ENCODE measurements at places on chromosomes 7 and 10. TPM values are rescaled to one million over a fixed set of nuclear protein-coding genes. Genes with fewer than 3 reads are reported as not detected.

Gene MOSPD3
- total RNA-seq = 28.8 TPM

Gene ABCA13
- 0.05 TPM for total RNA-seq

DNA sequence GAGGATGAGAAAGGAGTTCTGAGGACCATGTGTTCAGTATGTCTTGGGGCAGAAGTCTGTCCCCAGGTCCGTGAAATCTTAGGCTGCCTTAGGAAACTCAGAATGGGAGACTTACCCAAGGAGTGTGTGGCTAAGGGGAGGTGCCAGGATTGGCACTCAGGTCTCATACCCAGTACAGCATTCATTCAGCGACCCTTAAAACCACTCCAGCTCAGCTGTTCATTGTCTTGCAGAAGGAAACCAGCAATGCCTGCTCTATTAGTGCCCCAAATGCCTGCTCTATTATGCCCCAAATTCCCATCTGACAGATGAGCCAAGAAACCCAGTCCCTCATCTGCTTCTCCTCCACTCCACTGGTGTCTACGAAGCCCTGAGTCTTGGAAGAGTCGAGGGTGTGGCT lies 147.8 kb downstream of the NEURL1 start:
- H3K27ac ChIP-seq = no peak overlapping the region
- no peaks in the 10 kb centered on the region for H3K27me3 ChIP-seq
- H3K36me3 ChIP-seq = no peaks in the 10 kb centered on the region

GRCh38 chr7:28075674-28076358 lies 104.8 kb downstream of the JAZF1 start:
- no peak for DNase-seq
- no peaks in the 10 kb centered on the region for H3K27me3 ChIP-seq
- no peak overlapping the region for H3K4me3 ChIP-seq
- H3K36me3 ChIP-seq = no peaks in the 10 kb centered on the region
- no peak overlapping the region for H3K27ac ChIP-seq

GRCh38 chr10:4586776-4587175 lies 239.2 kb upstream of the AKR1E2 start:
- H3K27me3 ChIP-seq = peaks cover 6% of the 10 kb centered on the region
- no peak overlapping the region for H3K4me3 ChIP-seq

GRCh38 chr10:44293306-44293778 lies 91.6 kb downstream of the CXCL12 start:
- H3K4me1 ChIP-seq = no peaks in the 10 kb centered on the region
- DNase-seq = no peak
- H3K27me3 ChIP-seq = peaks cover 28% of the 10 kb centered on the region
- no peak overlapping the region for H3K27ac ChIP-seq
- H3K36me3 ChIP-seq = no peaks in the 10 kb centered on the region

GRCh38 chr10:110523736-110524135 lies 26.0 kb downstream of the DUSP5 start:
- no peaks in the 10 kb centered on the region for H3K27me3 ChIP-seq
- peaks cover 23% of the 10 kb centered on the region for H3K36me3 ChIP-seq
- no peak overlapping the region for H3K4me3 ChIP-seq
- no peak overlapping the region for H3K27ac ChIP-seq
- H3K4me1 ChIP-seq = peaks cover 51% of the 10 kb centered on the region

DNA sequence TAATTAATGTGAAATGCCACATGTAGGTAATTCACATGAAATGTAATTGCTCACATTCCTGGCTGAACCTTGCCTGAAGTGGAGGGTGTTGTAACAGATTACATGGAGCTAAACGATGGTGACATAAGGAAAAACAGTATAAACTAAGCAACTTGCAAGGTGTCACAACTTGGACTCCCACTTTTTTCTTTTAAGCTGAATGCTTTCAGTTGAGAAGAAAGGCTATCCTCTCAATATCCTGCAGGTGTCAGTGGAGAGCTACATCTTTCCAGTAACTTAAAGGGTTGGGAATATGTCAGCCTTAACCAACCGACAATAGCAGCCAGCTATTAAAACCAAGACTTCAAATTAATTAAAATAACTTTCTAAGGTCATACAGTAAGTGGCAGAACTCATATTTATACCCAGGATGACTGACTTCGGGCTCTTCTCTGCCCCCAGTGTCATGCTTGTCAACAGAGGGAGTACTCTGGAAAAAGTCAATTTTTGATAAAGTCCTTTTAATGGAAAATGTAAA lies 33.7 kb downstream of the NRBF2 start:
- peaks cover 44% of the 10 kb centered on the region for H3K4me1 ChIP-seq
- no peak overlapping the region for H3K4me3 ChIP-seq
- no peak overlapping the region for H3K27ac ChIP-seq
- DNase-seq = no peak

GRCh38 chr10:22246680-22247391 lies 29.0 kb upstream of the EBLN1 start:
- H3K4me3 ChIP-seq = no peak overlapping the region
- H3K27ac ChIP-seq = peak overlapping the region; percentile 26
- H3K36me3 ChIP-seq = no peaks in the 10 kb centered on the region
- DNase-seq = no peak
- H3K27me3 ChIP-seq = peaks cover 4% of the 10 kb centered on the region

- no peak for DNase-seq
- no peaks in the 10 kb centered on the region for H3K36me3 ChIP-seq
- H3K27ac ChIP-seq = no peak overlapping the region
- H3K27me3 ChIP-seq = no peaks in the 10 kb centered on the region
- no peak overlapping the region for H3K4me3 ChIP-seq
- no peaks in the 10 kb centered on the region for H3K4me1 ChIP-seq
Measured at GRCh38 chr10:52906046-52906445, 133.5 kb upstream of the MBL2 start.

GRCh38 chr10:52774600-52775106 lies 2.1 kb upstream of the MBL2 start:
- no peaks in the 10 kb centered on the region for H3K4me1 ChIP-seq
- H3K27me3 ChIP-seq = no peaks in the 10 kb centered on the region
- H3K4me3 ChIP-seq = no peak overlapping the region
- DNase-seq = no peak
- H3K27ac ChIP-seq = no peak overlapping the region

Gene CYP26C1
- 0.18 TPM for total RNA-seq

- peaks cover 18% of the 10 kb centered on the region for H3K4me1 ChIP-seq
- no peaks in the 10 kb centered on the region for H3K27me3 ChIP-seq
- peaks cover 5% of the 10 kb centered on the region for H3K36me3 ChIP-seq
- no peak for DNase-seq
Measured at GRCh38 chr10:93458821-93459257, 23.3 kb downstream of the MYOF start.

DNA sequence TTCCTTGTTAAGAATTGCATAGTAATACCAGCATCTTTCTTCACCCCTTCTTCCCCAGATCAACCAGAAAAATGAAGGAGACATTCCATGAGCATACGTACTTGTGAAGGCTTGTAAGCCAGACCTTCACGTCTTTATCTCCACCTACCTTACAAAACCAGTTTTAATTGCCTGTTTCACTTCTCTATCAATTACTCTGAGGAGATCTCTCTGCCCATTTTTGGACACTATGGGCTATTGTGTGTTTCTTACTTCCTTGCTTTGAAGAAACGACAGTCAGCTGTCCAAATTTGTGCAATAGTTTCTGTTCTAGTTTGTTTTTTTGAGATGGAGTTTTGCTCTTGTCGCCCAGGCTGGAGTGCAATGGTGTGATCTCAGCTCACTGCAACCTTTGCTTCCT lies 349.7 kb upstream of the MBL2 start:
- H3K27me3 ChIP-seq = no peaks in the 10 kb centered on the region
- H3K4me3 ChIP-seq = no peak overlapping the region
- H3K27ac ChIP-seq = no peak overlapping the region
- no peaks in the 10 kb centered on the region for H3K36me3 ChIP-seq
- H3K4me1 ChIP-seq = no peaks in the 10 kb centered on the region
- DNase-seq = no peak

DNA sequence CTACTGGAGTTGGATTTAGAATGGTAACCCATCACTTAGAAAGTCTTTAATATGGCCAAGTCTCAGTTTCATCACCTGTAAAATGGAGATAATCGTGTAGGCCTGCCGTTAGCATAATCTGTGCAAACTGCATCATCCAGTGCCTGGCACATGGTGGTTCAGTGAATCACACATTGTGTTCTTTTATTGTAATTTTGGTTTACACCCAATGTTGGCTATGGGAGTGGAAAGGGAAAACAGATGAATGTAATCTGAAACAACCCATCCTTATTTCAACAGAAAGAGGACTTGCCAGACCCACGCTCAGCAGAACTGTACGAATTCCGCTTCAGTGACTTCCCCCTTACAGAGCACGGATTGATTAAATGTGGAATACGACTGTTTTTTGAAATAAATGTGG lies 27.5 kb downstream of the PDE6C start:
- H3K4me3 ChIP-seq = no peak overlapping the region
- H3K27ac ChIP-seq = no peak overlapping the region
- peaks cover 17% of the 10 kb centered on the region for H3K27me3 ChIP-seq
- H3K36me3 ChIP-seq = no peaks in the 10 kb centered on the region
- no peaks in the 10 kb centered on the region for H3K4me1 ChIP-seq

DNA sequence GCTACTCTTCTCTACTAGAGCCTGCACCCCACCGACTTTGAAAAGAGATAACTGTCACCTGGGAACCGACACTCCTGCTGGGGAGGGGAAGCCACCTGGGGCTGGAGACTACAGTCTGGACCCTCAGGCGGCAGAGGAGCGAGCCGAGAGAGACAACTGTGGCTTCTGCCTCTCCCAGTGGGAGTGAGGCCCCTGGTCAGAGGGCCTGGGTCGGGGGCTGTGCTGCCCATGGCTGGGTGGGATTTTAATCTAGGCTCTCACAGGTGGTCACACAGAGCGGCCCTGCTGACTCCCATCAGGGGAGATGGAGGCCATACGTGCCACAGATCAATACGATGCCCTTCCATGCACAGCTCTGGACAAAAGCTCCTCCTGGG lies 372.1 kb downstream of the DNAJB6 start:
- no peak overlapping the region for H3K27ac ChIP-seq
- no peaks in the 10 kb centered on the region for H3K36me3 ChIP-seq
- H3K27me3 ChIP-seq = peaks cover 1% of the 10 kb centered on the region
- no peaks in the 10 kb centered on the region for H3K4me1 ChIP-seq

DNA sequence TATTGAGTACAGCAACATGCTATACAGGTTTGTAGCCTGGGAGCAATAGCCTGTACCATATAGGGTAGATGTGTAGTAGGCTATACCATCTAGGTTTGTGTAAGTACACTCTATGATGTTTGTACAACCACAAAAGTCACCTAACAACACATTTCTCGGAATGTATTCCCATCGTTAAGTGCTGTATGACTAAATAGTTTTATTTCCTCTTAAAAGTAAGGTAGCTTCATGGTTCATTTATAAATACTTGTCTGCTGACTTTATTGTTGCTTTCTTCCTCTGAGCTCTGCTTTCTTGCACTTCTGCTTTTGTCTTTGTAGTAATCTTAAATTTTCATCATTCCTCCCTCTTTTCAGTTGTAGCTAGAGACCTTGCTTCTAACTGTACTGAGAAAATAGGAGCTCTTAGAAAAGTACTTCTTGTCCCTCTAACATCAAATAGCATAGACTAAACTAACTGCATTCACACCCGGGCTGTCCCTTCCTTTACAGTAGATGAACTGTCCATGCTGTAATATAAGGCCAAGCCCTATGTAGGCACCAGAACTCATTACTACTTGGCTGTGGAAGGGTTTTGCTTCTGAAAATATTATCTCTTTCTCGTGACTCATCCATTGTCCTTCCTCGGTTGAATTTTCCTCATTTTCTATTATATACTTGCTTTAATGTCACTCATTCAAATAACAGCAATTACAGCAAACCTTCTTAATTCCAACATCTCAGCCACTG lies 55.4 kb upstream of the FAM3C start:
- DNase-seq = no peak
- no peaks in the 10 kb centered on the region for H3K4me1 ChIP-seq
- H3K4me3 ChIP-seq = no peak overlapping the region
- no peak overlapping the region for H3K27ac ChIP-seq

Gene TSPAN13
- total RNA-seq = 0.41 TPM

- DNase-seq = peak; percentile 64
- H3K4me1 ChIP-seq = peaks cover 10% of the 10 kb centered on the region
- H3K27me3 ChIP-seq = peaks cover 11% of the 10 kb centered on the region
- no peaks in the 10 kb centered on the region for H3K36me3 ChIP-seq
Measured at GRCh38 chr10:124035928-124036558, 57.4 kb downstream of the CHST15 start.

DNA sequence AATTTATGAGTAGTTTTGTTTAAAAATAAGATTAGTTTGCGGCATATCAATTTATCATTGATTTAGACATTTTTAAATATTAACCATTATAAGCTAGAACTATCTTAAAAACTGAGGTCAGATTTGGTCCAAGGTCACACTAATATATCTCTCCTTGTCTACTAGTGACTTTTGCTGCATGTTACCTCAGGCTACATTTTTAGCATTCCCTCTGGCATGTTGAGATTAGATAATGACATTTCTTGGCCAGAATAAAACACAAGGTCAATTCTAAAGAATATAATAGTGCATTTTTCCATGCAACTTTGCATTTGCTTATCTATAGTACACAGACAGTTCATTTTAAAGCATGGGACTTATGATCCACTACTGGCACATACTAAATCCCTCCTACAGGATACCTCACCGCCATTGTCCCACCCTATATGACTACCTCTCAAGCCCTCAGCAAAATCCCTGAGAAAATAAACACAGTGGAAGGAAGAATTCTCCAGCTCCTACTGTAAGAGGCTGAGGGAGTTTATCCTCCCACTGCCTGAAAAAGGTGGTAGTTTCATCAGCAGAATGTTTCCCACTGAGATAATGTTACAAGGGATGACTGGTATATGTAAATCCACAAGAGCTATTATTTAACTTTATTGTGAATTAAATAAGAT lies 816.4 kb downstream of the GRM8 start:
- H3K4me1 ChIP-seq = no peaks in the 10 kb centered on the region
- no peak overlapping the region for H3K27ac ChIP-seq
- no peak for DNase-seq
- no peaks in the 10 kb centered on the region for H3K27me3 ChIP-seq
- no peaks in the 10 kb centered on the region for H3K36me3 ChIP-seq
- no peak overlapping the region for H3K4me3 ChIP-seq

- peaks cover 5% of the 10 kb centered on the region for H3K4me1 ChIP-seq
- no peak overlapping the region for H3K27ac ChIP-seq
- H3K27me3 ChIP-seq = no peaks in the 10 kb centered on the region
- H3K4me3 ChIP-seq = no peak overlapping the region
- no peaks in the 10 kb centered on the region for H3K36me3 ChIP-seq
- no peak for DNase-seq
Measured at GRCh38 chr7:77444123-77444522, 28.0 kb upstream of the GSAP start.

Gene GPR37
- not detected for total RNA-seq

GRCh38 chr10:35324196-35324595 lies 12.1 kb upstream of the CCNY start:
- H3K36me3 ChIP-seq = peaks cover 24% of the 10 kb centered on the region
- H3K4me3 ChIP-seq = no peak overlapping the region
- no peaks in the 10 kb centered on the region for H3K27me3 ChIP-seq
- DNase-seq = no peak
- peaks cover 11% of the 10 kb centered on the region for H3K4me1 ChIP-seq

Gene THSD7A
- total RNA-seq = not detected

Gene LRGUK
- 0.18 TPM for total RNA-seq

Gene UCN3
- total RNA-seq = not detected

Gene ZPBP
- not detected for total RNA-seq

Measured in activated CD8-positive, alpha-beta memory T cell treated with anti-CD3 and anti-CD28 coated beads, Interleukin-2, amount 10 ng/mL, durations not matched to agents 7 days and 5 days (primary cell).